ENCODE measurements at places on chromosomes 3 and 15.

DNA sequence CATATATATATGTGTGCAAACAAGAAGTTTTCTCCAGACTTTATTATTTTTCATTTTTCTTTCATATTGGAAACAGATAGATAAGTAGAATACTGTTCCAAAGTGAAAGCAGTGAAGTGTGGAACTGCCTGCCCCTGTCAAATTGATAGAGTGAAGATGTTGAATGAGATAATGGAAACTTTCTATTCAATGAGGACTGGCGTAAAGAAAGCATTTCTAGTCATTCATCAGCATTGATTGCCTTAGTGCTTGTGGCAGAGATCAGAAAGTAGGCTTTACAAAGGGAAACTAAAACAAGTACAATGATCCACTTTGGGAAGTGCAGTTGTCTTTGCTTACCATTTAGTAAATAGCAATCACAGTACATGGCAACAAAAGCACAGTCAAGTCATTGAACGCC is 300.0 kb downstream of the CADM2 start:
- DNase-seq = no peak

DNA sequence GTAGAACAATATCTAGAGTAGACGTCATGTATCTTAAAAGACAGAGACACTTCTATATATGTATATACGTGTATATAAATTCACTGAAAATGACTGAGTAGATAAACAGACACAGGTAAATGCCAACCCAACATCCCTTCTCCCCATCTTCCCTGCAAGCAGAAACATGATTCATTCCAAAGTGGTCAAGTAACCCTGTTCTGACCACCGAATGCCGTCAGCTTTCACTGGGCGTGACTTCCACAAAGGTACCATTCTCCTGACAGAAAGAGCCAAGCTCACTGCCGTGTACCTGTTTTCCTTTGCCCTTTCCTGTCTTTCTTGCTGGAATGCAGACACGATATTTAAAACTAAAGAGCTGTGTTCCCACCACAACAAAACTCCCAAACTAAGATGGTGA is 76.7 kb downstream of the TAFA4 start:
- DNase-seq = no peak

DNA sequence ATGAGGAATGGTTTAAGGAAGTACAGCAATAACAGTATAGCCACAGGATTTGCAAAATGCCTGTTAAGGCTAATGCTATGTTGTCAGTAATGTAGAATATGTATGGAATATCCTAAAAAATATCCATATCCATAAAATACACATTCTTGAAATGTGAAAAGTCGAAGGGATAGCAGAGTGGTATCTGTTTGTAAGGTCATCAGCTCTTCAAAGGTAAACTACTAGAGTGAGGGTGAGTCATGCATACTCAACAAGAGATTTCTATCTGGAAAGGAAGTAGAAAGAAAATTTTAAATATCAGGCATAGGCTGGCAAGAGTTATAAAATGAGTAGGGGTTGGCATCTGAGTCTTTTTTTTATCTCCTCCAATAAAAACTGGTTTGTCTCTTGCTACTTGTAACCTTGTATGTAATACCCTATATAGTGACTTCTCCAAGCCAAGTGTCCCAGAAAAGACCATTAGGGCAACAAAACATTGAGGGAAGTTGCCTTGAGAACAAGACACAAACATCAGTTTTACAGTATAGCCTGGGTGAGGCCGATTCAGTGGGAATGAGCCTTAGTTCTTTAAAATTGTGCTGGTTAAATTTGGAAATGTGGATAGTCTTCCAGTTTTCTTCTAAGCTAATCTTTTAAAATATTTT is 103.1 kb downstream of the SPATA16 start:
- DNase-seq = no peak

- no peak for DNase-seq
Observed at GRCh38 chr3:133699467-133699866, 37.7 kb upstream of the TOPBP1 start.

DNA sequence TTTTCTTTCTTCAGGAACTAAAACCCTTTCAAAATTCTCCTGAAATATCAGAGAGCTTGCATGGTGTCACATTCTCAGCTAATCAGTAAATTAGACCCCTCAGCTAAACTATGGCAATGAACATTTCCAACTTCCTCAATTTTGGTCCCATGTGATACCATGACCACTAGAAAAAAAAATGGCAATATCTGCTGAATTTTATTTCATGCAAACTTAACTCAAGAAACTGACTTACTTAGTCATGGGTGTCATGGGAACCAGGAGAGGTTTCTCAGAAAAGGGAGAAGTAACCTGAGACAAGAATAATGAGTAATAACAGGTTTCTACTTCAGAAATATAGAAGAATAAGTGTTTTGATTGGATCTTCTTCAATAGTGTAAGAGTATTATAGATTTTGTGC is 784.6 kb upstream of the ALCAM start:
- DNase-seq = no peak

DNA sequence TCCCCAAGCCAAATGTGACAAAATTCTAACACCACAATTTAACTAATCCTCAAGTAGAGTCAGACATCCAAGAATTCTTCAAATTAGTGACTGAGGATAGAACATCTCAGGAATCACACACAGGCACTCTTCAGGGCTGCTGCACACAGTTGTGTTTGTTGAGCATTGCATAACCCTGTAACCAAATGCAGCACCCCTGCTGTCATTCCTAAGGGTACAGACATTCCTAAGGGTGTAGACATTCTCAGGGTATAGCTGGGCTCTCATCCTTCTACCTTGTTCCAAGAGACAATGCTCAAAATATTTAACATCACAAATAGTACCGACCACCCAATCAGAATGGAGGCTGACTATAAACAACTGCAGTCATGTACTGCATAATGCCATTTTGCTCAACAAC is 107.1 kb upstream of the UBE2E2 start:
- DNase-seq = no peak

GRCh38 chr3:97691354-97691753 is 73.2 kb upstream of the ARL6 start:
- DNase-seq = no peak

- DNase-seq = no peak
Observed at GRCh38 chr3:61565569-61565968, 4.2 kb downstream of the PTPRG start.

DNA sequence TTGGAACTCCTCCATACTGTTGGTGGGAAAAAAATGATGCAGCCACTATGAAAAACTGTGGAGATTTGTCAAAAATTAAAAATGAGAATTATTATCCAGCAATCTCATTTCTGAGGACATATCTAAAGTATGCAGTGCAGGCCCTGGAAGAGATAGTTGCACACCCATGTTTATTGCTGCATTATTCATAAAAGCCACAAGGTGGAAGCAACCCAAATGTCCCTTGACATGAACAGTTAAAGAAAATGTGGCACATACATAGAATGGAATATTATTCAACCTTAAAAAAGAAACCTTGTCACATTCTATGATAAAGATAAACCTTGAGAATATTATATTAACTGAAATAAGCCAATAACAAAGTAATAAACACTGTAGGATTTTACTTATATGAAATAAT is 80.9 kb upstream of the ARHGEF26 start:
- DNase-seq = no peak

DNA sequence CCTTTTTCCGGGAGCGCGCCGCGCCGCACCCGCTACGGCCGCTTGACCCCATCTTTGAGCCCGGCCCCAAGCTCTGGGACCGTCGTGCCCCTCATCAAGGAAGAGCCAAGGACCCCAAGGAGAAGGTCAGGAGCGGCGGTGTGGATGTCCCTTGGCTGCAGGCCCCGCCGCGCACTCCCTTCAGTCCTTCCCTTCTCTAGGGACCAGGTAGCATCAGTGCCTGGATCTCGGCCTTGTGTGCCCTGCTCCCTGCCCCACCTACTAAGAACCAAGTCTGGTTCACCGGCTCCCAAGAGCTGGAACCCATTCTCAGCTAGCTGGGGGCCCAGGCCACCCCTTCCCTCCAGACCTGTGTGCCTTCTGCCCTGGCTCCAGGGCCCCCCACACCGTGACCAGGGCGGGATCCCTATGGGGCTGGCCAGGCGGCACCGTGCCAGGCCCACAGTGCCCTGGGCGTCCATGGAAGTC is 69.3 kb upstream of the CGNL1 start:
- no peak for DNase-seq

DNA sequence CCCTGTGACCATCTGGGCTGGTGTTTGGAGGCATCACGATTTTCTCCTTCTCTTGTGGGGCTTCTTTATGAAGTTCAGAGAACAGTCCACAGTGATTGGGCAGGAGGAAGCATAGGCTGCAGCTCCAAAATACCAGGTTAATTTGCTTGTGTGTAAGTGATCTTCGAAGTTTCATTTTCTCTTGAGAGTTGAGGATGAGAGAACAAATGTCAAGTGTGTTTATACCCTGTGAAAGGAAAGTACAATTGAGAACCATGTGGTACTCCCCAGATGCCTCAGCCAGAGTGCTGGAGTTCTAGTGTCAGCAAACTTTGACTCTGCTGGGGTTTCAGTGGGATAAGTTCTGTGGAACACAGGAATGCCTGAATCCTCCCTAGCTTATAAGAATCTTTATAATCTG is 357.1 kb upstream of the CFAP20DC start:
- DNase-seq = no peak

DNA sequence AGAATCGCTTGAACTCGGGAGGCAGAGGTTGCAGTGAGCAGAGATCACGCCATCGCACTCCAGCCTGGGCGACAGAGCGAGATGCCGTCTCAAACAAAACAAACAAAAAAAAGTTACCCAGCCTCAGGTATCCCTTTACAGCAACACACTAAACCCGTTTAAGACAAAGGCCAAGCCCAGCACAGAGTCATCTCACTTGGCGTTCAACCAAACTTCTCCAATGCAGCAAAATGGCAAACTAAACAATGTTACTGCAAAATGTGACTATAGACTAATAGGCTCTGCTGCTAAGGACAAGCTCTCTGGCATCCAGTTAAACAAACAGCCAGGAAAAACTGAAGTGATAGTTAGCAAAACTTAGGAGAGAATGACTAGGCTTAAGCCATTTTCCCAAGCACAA is 6.4 kb upstream of the FAM219B start:
- no peak for DNase-seq

GRCh38 chr15:63274427-63274826 is 3.0 kb upstream of the APH1B start:
- DNase-seq = no peak

DNA sequence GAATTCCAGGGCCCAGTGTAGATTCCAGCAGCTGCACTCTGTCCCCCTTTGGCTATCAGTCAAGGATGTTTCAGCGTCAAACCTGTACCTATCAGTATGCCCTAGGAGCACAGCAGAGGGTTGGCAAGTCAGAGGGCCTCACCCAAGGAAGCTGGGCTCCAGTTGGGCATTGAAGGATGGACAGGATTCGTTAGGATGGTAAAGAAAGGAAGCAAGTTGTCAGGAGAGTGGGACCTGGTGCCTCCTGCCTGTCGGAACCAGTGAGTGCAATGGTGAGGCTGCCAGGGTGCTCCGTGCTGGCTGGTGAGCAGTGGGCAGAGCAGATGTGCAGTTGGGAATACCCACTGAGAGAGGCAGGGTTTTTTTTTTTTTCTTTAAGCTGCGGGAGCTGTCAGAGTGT is 157.2 kb downstream of the CHDH start:
- no peak for DNase-seq

GRCh38 chr3:156598413-156598812 is 43.5 kb upstream of the SSR3 start:
- no peak for DNase-seq

DNA sequence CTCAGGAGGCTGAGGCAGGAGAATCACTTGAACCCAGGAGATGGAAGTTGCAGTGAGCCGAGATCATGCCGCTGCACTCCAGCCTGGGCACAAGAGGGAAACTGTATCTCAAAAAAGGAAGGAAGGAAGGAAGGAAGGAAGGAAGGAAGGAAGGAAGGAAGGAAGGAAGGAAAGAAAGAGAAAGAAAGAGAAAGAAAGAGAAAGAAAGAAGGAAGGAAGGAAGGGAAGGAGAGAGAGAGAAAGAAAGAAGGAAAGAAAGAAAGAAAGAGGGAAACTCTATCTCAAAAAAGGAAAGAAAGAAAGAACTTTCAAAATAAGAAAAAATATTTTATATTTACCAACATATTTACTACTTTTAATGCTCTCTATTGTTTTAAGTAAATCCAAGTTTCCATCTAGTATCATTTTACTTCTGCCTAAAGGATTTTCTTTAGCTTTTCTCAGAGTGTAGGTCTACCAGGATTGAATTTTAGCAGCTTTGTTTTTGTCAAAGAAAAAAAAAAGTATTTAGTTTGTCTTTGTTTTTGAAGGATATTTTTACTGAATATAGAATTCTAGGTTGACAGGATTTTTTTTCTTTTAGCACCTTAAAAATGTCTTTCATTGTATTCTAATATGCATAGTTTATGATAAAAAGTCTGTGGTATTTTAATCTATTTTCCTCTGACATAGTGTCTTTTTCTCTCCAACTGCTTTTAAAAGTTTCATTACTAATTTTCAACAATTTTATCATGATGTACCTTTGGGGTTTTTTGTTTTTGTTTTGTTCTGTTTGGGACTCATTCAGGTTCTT is 47.2 kb upstream of the CORO2B start:
- no peak for DNase-seq

GRCh38 chr3:18424729-18425640 is at the start of gene SATB1:
SATB1 (minus strand) TSS chr3:18425339; CDS start chr3:18420967, 4,372 bp downstream.
- no peak for DNase-seq

GRCh38 chr3:43212914-43213611 is 73.3 kb upstream of the SNRK start:
- no peak for DNase-seq

DNA sequence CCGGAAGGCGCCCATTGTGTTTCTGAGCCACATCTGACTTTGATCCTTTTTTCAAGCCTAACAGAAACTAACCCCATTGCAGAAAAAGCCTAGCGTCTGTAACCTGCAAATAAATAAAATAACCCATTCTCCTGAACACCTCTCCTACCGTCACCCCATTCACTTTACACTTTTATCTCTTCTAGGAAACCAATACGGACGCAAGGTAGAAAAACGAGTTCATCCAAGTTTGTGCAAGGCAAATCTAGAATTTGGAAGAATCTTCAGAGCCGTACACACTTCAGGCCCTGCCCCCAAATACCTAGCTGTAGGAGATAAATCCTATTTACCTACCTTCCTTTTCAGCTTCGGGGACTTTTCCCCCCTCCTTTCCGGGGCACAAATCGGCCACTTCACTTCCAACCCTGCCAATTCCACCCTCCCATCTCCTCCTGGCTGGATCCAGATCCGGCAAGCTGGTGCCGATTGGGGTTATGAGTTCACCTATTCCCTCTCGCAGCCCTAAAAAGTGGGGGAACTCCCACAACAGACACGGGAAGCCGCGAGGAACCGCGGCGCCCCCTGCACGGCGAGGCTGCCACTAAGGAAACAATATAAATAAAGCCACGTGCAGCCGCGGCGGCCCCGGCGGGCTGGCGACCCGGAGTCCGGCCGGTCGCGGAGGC is 987 bp downstream of the PRTG start:
- DNase-seq = no peak

GRCh38 chr3:100416863-100417262 is 15.5 kb downstream of the LNP1 start:
- no peak for DNase-seq
